ENCODE measurements at places on chromosomes 7 and 10. TPM values are rescaled to one million over a fixed set of nuclear protein-coding genes. Genes with fewer than 3 reads are reported as not detected.

GRCh38 chr10:33832124-33832787 lies 497.8 kb upstream of the NRP1 start:
- no peak for DNase-seq

GRCh38 chr7:117889611-117890010 lies 16.4 kb upstream of the CTTNBP2 start:
- no peak for DNase-seq

The OR2A5 gene
- not detected for total RNA-seq

DNA sequence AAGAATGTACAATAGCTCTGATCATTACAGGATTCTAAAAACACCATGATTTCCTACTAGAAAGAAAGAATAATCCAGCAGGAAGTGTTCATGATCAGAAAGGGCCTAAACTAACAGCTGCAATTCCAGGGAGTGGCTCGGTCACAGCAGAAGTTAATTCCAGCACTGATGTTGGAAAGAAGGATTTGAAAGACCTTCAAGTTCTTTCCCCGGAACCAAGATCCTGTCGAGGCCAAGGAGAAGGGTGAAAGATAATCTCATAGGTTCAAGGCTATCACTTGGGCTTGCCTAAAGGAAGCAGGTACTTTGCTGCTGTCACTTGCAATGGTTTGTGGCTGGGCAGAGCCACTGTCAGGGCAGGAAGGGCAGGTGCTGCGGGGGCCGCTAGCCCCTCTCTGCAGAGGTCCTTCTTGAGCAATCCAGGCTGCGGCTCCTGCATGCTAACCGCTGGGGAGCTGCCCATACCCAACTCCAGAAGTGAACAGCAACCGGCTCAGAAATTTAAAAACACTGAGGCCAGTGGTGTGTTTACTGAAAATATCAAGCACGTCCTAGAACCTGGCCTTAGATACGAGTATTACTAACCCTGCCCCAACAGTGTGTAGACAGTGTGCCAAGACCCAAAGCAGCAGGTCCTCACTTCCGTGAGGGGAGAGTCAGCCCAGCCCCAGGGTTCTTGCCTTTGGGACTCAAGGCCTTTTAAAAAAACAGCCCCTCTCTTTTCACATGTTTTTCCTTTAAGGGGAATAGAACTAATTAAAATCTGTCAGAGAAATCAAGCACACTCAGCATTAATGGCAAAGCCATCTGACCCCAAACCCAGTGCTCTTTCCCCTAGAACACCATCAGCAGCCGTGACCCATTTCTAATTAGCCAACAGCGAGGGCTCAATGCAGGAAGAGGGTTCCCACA lies 76.8 kb downstream of the VIPR2 start:
- no peak for DNase-seq

DNA sequence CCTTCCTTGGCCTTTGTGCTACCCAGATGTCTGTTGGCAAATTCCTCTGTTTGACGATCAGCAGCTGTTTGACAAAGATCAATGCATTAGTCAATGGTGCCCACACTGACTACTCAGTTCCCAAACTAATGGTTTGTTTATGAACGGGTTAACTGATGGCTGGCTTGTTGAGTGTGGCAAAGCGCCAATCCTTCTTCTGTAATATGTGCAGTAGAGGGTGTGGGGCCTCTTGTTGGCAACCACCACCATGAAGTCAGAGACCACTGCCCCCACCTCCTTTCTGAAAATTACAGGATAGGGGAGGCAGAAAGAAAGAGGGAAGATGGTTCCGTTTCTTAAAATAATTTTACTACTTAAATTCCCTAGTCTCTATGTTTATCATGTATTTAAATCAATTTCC lies 2.6 kb upstream of the PLCE1 start:
- DNase-seq = no peak

The PNLIPRP3 gene
- total RNA-seq = not detected
